AG10803 (cell line): ENCODE measurements at places on chromosomes 5 and 9.
A peak's percentile ranks its signal among the peaks of the same experiment; 100 is the strongest.

GRCh38 chr9:91864380-91864779 lies 85.6 kb downstream of the ROR2 start:
- DNase-seq = peak; percentile 24

DNA sequence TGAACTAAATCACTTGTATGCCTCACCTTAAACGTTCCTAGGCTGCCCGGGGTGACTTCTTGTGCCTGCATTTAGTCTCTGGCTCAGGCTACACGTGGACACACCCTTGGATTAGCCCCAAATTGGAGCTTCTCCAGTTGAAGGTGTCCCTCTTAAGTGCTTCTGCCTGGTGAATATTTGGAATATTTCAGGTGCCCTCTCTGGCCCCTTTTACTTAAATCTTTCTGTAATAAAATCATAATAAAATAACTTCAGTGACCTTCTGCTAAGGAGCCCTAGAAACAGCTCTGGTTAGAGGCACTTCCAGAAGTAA lies 74.3 kb upstream of the KLF9 start:
- DNase-seq = no peak

- no peak for DNase-seq
Measured at GRCh38 chr9:101470021-101470420, 34.4 kb upstream of the ALDOB start.

GRCh38 chr5:82351754-82352145 lies 73.6 kb upstream of the RPS23 start:
- DNase-seq = peak; percentile 80

DNA sequence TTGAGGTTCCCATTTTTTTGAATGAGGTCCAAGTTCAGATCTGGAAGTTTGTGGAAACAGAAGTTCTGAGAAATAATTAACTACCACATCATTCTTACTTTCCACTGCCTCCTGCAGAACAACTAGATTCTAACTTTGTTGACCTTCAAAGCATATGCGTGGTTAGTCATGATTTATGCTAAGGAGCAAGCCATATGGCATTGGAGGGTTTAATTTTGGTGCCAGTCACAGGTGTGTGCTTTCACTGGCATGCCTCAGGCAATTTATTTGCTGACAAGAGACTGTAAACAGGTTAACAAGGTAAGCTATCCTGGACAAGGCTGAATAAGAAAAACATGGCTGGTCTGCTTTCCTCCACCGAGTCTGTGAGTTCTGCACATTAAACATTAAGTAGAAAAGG lies 31.5 kb downstream of the HMHB1 start:
- no peak for DNase-seq

- no peak for DNase-seq
Measured at GRCh38 chr5:180205916-180206315, 3.1 kb downstream of the RASGEF1C start.

DNA sequence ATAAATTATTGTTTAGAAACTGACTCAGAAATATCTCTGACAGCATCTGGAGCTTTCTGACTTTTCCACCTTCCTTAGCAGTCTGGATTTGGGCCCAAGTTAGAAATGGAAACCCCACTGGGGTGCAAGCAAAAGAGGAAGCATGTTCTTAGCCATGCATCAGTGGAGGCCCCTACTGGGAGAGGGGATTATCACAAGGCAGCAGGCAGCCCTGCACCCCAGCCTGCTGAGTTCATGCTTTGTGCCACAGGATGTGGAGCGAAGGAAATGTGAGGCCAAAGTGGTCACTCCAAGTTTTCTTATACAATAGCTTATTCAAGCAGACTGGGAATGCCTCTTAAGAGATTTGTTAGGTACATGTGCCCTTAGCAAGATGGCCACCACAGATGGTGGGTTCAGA lies 146.5 kb upstream of the TLX3 start:
- DNase-seq = no peak

- no peak for DNase-seq
Measured at GRCh38 chr5:172867761-172868435, 33.8 kb downstream of the ERGIC1 start.

DNA sequence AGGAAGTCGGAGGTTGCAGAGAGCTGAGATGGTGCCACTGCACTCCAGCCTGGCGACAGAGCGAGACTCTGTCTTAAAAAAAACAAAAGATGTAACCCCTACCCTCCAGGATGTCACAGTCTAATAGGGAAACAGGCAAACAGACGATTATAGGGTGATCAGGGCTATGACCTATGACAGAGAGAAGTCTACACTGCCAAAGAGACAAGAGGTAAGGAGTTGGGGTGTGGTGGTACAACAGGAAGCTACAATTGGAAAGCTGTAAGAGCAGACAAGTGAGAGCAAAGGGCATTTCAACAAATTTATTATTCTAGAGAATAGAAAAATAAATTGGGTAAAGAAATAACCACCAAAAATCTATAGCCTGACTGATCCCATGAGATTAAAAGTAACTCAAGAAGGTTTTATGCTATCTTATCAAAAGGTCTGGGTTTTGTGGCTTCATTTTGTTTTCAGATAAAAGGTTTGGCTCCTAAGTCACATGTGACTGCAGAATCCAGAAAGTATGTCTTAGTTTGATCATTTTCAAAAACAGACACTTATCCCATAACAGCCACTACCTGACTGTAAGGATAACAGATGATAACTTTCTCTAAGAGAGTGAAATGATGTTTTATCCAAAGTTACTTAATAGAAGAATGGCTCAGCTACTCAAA lies 7.3 kb downstream of the CDC26 start:
- DNase-seq = no peak

- DNase-seq = peak; percentile 25
Measured at GRCh38 chr5:31347552-31347905, 154.0 kb downstream of the CDH6 start.

DNA sequence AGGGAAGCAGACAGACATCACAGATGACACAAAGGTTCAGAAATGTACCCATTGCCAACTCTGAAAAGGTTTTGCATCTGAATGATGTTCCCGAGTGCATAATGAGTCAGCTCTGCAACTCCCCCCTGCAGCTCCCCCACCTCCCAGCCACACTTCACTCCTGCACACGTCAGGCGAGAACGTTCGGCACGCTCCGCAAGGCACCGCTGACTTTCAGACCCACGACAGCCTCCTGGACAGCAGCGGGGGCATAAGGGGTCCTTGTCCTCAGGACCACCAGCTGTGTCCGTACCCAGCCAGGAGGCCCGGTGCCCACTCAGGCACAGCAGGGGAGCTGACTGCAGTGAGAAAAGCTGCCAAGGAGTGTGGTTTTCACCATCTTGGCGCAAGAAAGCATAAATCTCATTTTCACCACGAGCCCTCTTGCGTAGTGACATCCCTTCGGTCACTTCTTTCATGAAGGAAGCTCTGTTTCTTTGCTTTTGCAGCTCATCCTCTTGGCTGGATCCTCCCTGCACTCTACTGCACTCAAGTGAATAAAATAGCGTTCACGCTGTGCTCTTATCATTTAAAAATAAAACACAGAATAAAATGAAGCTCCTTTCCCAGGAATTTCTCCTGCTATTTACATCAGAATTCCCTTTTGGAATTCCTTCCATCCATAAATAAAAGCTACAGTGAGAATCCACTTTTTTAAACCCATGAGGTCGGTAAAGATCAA lies 9.9 kb downstream of the GFPT2 start:
- DNase-seq = peak; percentile 73

DNA sequence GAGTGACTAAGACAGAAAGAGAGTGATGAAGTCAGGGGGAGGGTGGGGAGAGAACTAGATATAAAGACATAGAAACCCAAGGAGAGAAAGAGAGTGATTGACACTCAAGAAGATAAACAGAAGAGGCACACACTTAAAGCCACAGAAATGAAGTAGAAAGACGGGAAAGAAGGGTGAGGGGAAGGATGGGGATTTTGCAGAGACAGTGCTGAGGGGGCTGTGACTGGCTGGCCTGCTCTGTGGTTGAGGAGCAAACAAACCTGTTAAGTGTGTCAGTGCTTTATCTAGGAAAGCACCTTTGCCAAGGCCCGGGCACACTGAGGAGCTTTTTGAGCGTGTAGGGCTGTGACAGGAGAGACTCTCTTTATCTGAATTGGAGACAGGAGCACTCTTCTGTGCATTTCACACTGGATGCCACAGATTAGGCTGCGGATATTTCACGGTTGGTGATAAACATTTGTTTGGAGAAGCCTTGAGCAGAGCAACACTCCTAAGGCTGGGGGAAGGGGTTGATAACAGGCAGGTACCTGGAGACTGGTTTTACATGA lies 109.1 kb downstream of the DOCK2 start:
- no peak for DNase-seq

GRCh38 chr5:157559301-157559700 lies 16.3 kb downstream of the ADAM19 start:
- DNase-seq = peak; percentile 93

- DNase-seq = no peak
Measured at GRCh38 chr9:120915854-120916470, 10.6 kb downstream of the TRAF1 start.

GRCh38 chr5:956941-957747 lies 51.5 kb upstream of the NKD2 start:
- peak; percentile 94 for DNase-seq

GRCh38 chr5:143781993-143782520 lies 29.9 kb upstream of the HMHB1 start:
- no peak for DNase-seq

DNA sequence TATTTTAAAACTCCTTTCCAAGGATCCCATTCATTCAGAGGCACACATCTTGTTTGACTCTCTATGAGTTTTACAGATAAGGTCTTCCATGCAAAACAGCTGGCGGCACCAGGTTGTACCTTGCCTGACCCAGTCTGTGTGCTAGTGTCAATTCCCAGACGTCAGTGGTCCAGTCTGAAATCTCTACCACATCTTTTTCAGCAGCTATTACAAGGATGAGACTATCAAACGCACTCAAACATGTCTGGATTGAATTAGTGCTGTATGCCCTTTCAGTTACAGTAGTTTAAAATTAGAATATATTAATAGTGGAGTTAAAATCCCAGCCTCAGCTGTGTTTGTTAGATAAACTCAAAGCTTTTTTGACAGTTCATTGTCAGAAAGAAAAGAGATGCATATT lies 11.7 kb downstream of the CDC14B start:
- DNase-seq = peak; percentile 25

DNA sequence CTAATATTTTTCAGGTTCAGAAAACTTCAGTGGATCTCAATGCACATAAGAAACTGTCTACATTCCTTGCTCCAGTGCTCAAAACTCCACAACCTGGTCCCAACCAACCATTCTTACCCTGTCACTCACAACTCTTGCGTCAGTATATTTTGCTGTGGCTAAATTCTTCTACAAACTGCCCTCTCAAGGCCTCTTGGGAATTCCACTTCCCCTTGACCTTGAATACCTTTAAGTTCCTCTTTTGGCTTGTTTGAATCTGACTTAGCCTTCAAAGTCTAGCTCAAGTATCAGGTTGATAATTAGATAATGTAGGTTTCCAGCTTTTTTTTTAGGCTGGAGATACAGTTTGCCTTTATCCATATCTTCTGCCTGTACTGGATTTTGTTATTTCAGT lies 128.3 kb downstream of the SLF1 start:
- DNase-seq = no peak

DNA sequence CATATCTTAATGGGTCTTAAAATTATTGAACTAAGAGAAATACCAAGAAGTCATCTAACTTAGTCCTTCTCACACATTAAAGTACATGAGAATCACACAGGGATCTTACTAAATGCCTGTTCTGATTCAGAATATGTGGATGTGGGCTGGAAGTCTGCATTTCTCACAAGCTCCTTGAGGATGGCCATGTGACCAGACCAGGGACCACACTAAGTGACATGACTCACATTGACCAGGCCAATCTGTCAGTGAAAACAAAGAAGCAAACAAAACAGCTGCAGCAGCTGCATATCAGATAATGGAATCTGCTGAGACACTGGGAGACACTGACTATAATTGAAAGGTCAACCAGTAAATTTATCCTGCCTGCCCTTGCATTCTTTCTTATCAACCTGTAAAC lies 110.5 kb downstream of the ADAMTS12 start:
- peak; percentile 74 for DNase-seq

GRCh38 chr9:123031963-123032362 lies 1.5 kb upstream of the GPR21 start:
- peak; percentile 18 for DNase-seq

- DNase-seq = no peak
Measured at GRCh38 chr5:92864591-92864990, 716.4 kb downstream of the NR2F1-AS1 start.

- no peak for DNase-seq
Measured at GRCh38 chr9:37683531-37684371, 33.0 kb downstream of the FRMPD1 start.

GRCh38 chr9:36961051-36961450 lies 73.0 kb downstream of the PAX5 start:
- no peak for DNase-seq

- DNase-seq = no peak
Measured at GRCh38 chr5:74651710-74652109, 11.2 kb upstream of the ENC1 start.

DNA sequence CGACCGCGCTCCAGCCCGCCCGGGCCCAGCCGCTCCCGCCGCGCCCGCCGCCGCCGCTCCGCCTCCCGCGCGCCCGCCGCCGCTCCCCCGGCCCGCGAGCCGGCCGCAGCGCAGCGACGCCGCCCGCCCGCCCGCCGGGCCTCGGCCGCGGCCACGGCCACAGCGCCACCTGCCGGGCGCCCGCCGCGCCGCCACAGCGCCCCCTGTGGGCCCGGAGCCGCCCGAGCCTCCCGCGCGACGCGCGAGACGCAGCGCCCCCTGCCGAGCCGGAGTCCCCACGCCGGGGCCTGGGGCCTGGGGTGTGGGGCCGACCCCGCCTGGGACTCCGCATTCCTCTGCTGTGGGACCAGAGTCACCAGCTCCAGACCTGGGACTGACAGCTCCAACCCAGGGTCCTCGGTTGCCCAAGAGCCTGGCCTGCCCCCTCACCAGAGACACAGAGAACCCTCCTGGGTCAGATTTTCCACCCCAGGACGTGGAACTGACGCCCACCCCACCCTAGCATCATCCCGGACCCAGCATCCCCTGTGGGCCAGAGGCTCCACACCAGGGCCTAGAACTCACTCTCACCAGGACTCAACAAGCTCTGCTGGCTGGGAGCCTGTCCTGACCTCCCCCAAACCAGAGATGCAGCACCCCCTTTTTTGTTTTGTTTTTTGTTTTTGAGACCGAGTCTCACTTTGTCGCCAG lies at the start of gene RAPGEF1:
TSS of gene RAPGEF1 (minus strand) at position 118 of the 690 bp plus-strand sequence. CDS start 246 bp downstream, outside the sequence.
- peak; percentile 35 for DNase-seq

DNA sequence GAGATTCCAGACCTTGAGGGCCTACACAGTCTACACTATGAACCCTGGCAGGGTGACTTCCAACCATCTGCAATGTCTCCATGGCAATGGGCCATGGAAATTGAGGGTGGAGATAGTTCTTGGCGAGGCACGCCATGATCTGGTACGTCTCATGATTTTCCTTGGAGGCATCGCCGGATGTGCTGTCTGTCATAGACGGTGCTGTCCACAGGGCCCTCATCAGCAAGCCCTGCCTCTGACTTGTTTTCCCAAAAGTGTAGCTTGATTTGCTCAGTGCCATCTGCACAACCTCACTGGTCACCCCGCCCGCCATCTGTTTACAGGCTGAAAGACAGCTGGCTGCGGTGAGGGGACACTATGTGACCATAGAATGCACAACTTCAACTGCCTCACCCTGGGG lies 73.5 kb downstream of the BOD1 start:
- DNase-seq = no peak

GRCh38 chr5:6611334-6612256 lies 21.2 kb downstream of the NSUN2 start:
- no peak for DNase-seq
